Psoas muscle (tissue), 8 donors: ENCODE measurements at places on chromosomes 2 and 18.
A peak's percentile ranks its signal among the peaks of the same experiment; 100 is the strongest.

DNA sequence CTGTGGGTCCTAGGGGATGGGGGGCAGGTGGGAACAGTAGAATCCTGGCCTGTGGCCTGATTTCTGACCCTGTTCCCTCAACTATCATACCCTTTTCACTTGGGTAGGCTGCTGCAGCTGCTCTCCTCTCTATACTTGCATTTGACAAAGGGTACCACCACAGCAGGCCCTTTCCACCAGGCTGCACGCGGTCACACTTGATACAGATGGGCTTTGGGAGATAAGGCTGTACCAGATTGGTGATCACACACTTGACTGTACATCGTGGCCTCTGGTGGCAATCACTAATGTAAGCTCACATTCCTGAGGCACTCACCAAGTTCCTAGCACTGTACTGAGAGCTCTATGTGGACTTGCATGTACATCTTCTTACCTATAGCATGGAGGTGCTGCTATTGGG lies 1.6 kb upstream of the RALB start:
- peaks cover 15% of the 10 kb centered on the region for H3K4me1 ChIP-seq
- H3K27ac ChIP-seq = no peak overlapping the region
- H3K27me3 ChIP-seq = no peaks in the 10 kb centered on the region
- no peaks in the 10 kb centered on the region for H3K36me3 ChIP-seq
- H3K4me3 ChIP-seq = no peak overlapping the region

- peak overlapping the region; percentile 37 for H3K27ac ChIP-seq
- peak overlapping the region; percentile 20 for H3K4me3 ChIP-seq
- no peaks in the 10 kb centered on the region for H3K36me3 ChIP-seq
- DNase-seq = no peak
These were observed 127.4 kb downstream of the CHST9 start for GRCh38 chr18:27057519-27058234.

DNA sequence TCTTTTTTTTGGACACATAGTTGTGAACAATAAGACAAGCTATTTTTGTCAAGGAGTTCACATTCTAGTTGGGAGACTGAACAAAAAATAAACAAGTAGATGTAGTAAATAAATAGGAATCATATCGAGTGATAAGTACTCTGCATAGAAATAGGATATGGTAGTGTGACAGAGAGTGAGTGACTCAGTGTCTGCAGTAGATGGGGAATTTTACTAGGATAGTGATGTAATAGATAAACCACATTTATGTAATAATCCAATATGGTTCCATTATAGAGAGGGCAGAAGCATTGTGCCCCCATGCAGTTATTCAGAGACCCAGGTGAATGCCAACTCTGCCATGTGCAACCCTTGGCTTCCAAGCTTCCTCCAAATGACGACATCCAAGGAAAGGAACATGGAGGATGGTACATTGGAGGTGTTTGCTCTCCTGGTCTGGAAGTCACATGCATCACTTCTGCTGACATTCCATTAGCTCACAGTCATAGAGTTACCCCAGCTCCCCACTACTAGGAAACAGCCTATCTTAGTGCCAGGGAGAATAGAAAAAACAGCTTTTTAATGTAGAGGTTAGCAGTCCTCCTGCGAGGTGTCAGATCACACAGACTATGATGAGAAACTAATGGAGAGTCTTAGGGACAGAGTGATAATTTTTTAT lies 595.4 kb downstream of the NYAP2 start:
- H3K4me3 ChIP-seq = no peak overlapping the region
- H3K27ac ChIP-seq = no peak overlapping the region
- no peaks in the 10 kb centered on the region for H3K4me1 ChIP-seq
- H3K27me3 ChIP-seq = no peaks in the 10 kb centered on the region
- no peaks in the 10 kb centered on the region for H3K36me3 ChIP-seq

GRCh38 chr2:219499058-219499307 lies 292 bp downstream of the GMPPA start:
- H3K4me1 ChIP-seq = peaks cover 43% of the 10 kb centered on the region
- no peaks in the 10 kb centered on the region for H3K27me3 ChIP-seq
- H3K27ac ChIP-seq = peak overlapping the region; percentile 91
- H3K4me3 ChIP-seq = peak overlapping the region; percentile 86

DNA sequence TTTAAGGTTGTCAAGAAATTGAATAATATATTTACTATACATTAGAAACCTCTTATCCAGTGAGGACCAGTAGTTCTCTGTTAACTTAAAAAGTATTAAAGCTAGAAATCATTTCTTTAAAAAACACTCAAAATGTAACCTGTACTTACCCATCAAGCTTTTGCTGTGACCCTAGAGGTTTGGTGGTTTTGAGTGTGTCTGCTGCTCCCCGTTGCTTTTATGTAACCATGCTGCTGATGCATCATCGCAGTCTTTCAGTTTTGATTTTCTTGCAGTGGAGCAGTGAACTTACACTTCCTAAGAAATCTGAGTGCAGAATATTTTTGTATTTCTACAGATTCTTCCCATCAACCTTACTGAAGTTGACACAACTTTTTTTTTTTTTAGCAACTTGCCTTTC lies 34.2 kb downstream of the MRPS9 start:
- H3K27ac ChIP-seq = no peak overlapping the region
- no peak for DNase-seq
- peaks cover 17% of the 10 kb centered on the region for H3K36me3 ChIP-seq

- H3K27ac ChIP-seq = no peak overlapping the region
- no peak overlapping the region for H3K4me3 ChIP-seq
- no peaks in the 10 kb centered on the region for H3K36me3 ChIP-seq
- DNase-seq = no peak
These were observed 727.6 kb upstream of the DDX18 start for GRCh38 chr2:117086943-117087250.

- no peak overlapping the region for H3K27ac ChIP-seq
- no peaks in the 10 kb centered on the region for H3K36me3 ChIP-seq
- H3K4me1 ChIP-seq = peaks cover 32% of the 10 kb centered on the region
- H3K27me3 ChIP-seq = no peaks in the 10 kb centered on the region
These were observed 4.7 kb downstream of the PHLPP1 start for GRCh38 chr18:62720048-62720447.

DNA sequence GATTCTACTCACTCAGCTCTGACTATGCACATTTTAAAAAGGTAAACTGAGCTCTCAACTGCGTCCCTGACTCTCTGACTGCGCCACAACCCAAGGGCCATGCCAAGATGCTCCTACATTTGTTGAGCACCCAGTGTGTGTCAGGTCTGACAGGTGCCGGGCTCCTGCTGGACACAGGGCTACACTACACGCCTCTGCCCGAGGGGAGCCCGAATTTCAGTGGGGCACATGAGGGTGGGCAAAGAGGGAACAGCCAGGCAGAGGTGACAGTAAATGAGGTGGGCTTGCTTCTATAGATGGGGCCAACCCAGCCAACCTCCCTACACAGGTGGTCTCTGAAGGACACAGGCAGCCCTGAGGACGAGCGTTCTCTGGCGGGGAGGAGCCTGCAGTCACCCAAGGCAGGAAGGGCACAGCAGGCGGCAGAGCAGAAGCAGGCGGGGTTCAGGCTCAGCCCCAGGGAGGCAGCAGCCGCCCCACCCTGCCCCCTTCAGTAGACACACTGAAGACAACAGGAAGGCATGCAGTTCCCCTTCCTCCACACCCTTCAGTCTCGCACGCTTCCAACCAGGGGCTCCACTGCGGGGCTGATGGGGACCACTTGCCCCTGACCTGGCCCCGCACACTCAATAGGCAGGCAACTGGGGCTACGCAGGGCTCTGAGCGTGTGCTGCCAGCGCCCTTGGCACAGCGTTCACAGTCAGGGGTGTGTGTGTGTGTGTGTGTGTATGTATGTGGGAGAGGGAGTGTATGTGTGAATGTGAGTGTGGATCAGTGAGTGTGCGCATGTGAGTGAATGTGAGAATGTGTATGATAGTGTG lies 98.4 kb downstream of the UXS1 start:
- no peak overlapping the region for H3K4me3 ChIP-seq
- no peak for DNase-seq
- peaks cover 42% of the 10 kb centered on the region for H3K36me3 ChIP-seq
- H3K4me1 ChIP-seq = no peaks in the 10 kb centered on the region
- no peak overlapping the region for H3K27ac ChIP-seq
- H3K27me3 ChIP-seq = no peaks in the 10 kb centered on the region

- no peak overlapping the region for H3K4me3 ChIP-seq
- H3K36me3 ChIP-seq = no peaks in the 10 kb centered on the region
- no peak for DNase-seq
- H3K27ac ChIP-seq = no peak overlapping the region
- H3K27me3 ChIP-seq = no peaks in the 10 kb centered on the region
These were observed 1835.5 kb upstream of the LRRTM1 start for GRCh38 chr2:82139979-82140611.

DNA sequence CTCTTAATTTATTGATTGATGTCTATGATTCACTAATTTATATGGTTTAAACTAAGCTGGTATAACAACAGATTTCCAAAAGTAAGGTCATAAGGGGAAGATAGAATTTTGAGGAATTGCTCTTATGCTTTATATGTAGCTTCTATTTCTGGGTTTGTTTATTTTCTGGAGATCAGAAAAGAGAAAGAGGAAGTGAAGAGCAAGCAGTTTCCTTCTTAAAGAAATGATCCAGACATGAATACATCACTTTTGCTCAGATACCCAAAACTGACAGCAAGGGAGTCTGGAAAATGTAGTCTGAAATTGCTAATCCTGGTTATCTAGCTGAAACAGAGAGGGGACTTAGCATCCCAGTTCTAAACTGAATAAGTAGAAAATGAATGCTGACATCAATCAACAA lies 912.5 kb upstream of the CRIM1 start:
- DNase-seq = no peak
- H3K4me1 ChIP-seq = no peaks in the 10 kb centered on the region
- H3K36me3 ChIP-seq = no peaks in the 10 kb centered on the region
- no peak overlapping the region for H3K4me3 ChIP-seq
- H3K27ac ChIP-seq = no peak overlapping the region

DNA sequence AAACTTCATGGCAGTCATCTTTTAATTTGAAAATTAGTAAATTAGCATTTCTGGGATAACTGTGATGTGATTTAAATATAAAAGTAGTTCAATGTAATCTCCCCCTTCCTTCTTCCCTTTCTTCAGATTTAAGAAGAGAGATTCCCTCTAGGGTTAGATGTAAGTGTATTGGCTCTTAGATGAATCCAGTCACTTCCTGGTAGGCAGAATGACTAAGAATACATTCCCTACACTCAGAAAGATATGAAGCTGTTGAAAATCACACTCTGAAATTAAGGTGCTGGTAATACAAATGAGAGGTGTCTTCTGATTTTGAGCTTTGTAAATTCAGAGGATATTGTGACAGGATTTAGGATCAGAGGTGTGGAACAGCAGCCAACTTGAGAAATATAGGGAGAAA lies 71.6 kb downstream of the TDRD15 start:
- no peak overlapping the region for H3K27ac ChIP-seq
- no peaks in the 10 kb centered on the region for H3K27me3 ChIP-seq
- H3K4me3 ChIP-seq = no peak overlapping the region
- no peaks in the 10 kb centered on the region for H3K4me1 ChIP-seq

DNA sequence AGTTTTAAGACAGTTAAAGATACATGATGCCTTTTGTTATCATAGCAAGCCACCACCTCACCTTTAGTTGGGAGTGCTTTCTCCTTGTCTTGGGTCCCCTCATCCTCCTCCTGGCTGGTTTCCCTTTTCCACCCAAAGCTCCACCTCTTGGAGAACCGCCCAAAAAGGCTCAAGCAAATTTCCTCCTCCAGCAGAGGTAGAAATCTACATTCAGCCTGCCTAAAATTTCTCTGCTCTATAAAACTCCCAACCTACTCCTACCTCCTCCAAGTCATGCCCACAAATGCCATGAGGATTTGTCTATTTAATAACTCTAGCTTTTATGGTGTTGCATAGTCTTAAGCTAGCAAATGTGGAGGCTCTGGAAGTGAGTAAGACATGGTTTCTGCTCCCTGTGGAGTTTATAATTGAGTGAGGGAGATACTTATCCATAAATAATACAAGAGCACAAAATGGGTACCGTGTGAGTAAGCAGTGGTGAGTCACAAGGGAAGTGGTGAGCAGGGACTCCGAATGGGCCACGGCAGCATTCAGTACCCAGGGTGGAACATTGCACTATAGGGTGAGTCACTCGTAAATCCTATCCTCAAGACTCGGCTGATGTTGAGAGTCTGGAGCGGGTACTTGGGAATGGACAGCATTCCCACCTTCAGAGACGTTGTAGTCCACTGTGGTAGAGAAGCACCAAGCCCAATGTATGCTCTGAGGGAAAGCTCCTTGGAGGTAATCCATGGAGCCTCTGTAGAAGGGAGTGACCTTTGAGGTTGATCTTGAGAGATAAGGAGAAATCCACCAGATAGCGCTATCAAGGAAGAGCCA lies 146.3 kb downstream of the RTN4 start:
- no peak overlapping the region for H3K4me3 ChIP-seq
- peak; percentile 76 for DNase-seq
- H3K4me1 ChIP-seq = peaks cover 66% of the 10 kb centered on the region

DNA sequence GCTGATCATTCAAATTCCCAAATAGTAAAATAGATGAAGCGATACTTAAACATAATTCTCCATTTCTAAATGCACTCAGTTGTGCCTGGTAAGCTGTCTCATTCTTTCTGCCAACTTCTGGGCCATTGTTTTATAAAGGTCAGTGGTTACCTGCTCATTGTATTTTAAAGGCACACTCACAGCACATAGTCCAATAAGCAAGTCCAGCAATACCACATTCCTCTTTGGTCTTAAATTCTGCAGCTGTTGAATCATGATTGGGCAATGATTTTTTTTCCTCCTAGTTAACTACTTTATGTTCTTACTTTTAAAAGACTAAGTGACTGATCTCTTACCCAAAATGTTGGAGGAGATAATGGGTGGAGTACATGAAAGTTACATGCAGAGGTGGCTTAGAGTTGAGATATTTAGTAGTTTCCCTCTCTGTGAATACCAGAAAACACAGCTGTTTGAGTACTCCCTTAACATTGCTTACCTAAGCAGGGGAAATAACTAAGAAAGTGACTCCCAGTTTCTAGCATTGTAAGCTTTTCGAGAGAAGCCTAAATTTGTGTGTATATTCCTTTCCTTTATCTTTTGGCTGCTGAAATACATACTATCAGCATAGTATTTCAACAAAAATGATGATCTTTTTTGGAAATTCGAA lies 220.7 kb downstream of the CAMKMT start:
- H3K36me3 ChIP-seq = no peaks in the 10 kb centered on the region
- no peak overlapping the region for H3K27ac ChIP-seq
- no peak overlapping the region for H3K4me3 ChIP-seq
- H3K4me1 ChIP-seq = peaks cover 12% of the 10 kb centered on the region
- H3K27me3 ChIP-seq = no peaks in the 10 kb centered on the region

GRCh38 chr2:77521548-77521891 lies 656 bp downstream of the LRRTM4 start:
- H3K27me3 ChIP-seq = no peaks in the 10 kb centered on the region
- no peaks in the 10 kb centered on the region for H3K36me3 ChIP-seq
- no peak for DNase-seq
- H3K4me3 ChIP-seq = peak overlapping the region; percentile 36
- no peak overlapping the region for H3K27ac ChIP-seq

- H3K27me3 ChIP-seq = no peaks in the 10 kb centered on the region
- no peak overlapping the region for H3K27ac ChIP-seq
- H3K36me3 ChIP-seq = no peaks in the 10 kb centered on the region
- H3K4me1 ChIP-seq = peaks cover 24% of the 10 kb centered on the region
- H3K4me3 ChIP-seq = no peak overlapping the region
- no peak for DNase-seq
These were observed 31.8 kb upstream of the TMEM131 start for GRCh38 chr2:98027538-98027937.

GRCh38 chr2:100246163-100247145 lies 75.8 kb downstream of the LONRF2 start:
- H3K36me3 ChIP-seq = no peaks in the 10 kb centered on the region
- H3K27me3 ChIP-seq = no peaks in the 10 kb centered on the region
- H3K27ac ChIP-seq = no peak overlapping the region

GRCh38 chr2:84846041-84846663 lies 34.7 kb downstream of the TRABD2A start:
- no peak overlapping the region for H3K27ac ChIP-seq
- no peak for DNase-seq
- H3K36me3 ChIP-seq = no peaks in the 10 kb centered on the region
- H3K4me3 ChIP-seq = no peak overlapping the region
- H3K27me3 ChIP-seq = no peaks in the 10 kb centered on the region
